ENCODE measurements at places on chromosomes 7 and 10. TPM values are rescaled to one million over a fixed set of nuclear protein-coding genes. Genes with fewer than 3 reads are reported as not detected.

GRCh38 chr7:30910411-30911073, 1.1 kb upstream of the AQP1 start:
- H3K4me1 ChIP-seq, result peaks cover 5% of the 10 kb centered on the region
- no peak overlapping the region for H3K27ac ChIP-seq
- H3K27me3 ChIP-seq, result no peaks in the 10 kb centered on the region
- no peak for DNase-seq

- H3K36me3 ChIP-seq, result no peaks in the 10 kb centered on the region
- no peaks in the 10 kb centered on the region for H3K27me3 ChIP-seq
- no peaks in the 10 kb centered on the region for H3K4me1 ChIP-seq
- H3K27ac ChIP-seq, result no peak overlapping the region
- no peak overlapping the region for H3K4me3 ChIP-seq
Measured at GRCh38 chr7:77258014-77258413, 58.4 kb upstream of the FGL2 start.

HOXA7 gene
- 8.8 TPM for total RNA-seq

COPS6 gene
- 160 TPM for total RNA-seq

JMJD1C gene
- 68.7 TPM for total RNA-seq

DNA sequence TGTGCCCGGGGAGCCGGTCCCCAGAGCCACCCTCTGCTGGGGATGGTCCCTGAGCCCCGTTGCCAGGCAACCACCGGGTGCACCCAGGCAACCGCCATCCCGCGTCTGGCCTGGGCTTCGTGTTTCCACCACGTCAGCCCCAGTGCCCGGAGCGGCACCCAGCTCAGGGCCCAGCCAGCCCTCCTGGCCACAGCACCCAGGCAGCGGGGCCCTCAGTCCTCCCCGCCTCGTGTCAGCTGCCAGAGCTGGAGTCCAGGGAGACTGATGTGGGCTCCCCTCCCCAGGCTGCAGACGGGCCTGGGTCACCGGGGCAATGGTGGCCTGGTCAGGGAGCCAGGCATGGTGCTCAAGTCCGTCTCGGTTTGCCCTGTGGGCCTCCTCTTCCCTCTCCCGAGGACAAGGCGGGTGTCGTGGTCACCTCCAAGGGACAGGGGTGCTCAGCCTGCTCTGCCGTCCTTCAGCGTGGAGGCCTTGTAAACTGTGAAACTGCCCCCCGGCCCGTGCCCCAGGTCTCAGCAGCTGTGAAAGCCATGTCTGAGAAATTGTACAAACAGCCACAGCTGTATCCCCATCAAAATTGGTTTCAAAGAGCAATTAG, 72.5 kb downstream of the MICALL2 start:
- H3K4me3 ChIP-seq, result no peak overlapping the region
- no peak for DNase-seq
- no peaks in the 10 kb centered on the region for H3K36me3 ChIP-seq
- no peaks in the 10 kb centered on the region for H3K4me1 ChIP-seq

DNA sequence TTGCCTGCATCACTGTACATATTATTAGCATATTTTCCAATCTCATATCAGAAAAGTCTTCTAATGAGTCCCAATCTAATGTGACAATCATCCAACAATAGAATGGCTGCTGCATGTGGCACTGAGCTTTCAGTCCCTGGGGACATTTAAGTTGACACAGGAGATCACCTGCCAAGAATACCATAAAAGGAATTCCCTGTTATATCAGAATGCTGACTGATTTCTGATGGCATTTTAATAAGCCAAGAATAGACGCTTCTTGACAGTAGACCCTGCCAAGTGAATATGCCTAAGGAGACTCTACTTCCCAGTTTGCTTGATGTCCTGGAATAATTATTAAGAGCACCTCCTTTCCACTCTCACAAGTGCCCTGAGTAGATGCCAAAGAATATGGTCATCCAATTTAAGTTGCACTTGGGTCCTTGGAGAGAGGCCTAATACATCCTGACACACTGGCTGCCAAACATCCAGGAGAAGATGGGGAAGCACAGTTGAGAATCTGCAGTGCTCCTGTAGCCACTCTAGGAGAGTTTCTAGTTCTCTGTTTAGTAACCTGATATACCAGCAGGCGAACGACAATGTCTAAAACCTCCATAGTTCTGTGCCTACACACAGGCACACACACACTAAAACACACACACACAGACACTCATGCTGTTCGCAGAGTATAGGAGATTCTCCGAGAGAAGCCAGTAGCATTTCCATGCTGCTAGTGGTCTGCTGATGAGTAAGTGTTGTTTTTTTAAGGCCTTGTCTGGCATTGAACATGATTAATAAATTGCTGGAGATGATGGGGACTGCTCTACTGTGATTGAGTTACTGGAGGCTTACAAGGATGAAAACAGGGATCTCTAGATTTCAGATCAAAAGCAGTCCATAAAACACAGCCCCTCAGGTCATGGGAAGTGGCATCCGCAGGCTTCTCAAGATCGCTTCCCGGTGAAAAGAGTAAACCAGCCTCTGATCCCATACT, 369.6 kb downstream of the KCNMA1 start:
- H3K4me1 ChIP-seq, result peaks cover 14% of the 10 kb centered on the region
- H3K27me3 ChIP-seq, result peaks cover 18% of the 10 kb centered on the region
- H3K27ac ChIP-seq, result no peak overlapping the region

MYO1G gene
- 0.49 TPM for total RNA-seq

DNA sequence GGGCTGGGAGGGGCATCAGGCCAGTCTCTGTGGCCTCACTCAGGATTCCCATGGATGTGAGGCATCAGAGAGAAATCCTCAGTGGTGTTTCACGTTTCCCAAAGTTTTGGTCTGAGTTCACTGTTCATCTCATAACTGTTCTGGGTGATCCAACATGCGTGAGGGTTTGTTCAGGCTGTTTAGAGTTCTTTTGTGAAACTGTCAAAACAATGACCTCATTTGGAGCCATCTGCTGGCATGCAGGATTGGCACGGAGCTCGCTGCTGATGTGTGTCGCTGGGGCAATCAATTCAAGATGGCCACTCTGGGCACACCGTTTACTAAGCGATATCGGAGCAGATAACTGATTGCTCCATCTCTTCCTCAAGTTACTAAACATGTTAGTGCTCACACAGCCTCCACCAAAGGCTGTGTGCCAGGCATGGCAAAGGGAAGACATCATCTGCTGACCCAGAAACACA, 365.6 kb downstream of the WDR11 start:
- no peak overlapping the region for H3K27ac ChIP-seq
- H3K4me1 ChIP-seq, result no peaks in the 10 kb centered on the region
- no peak for DNase-seq
- no peak overlapping the region for H3K4me3 ChIP-seq
- H3K27me3 ChIP-seq, result no peaks in the 10 kb centered on the region
- no peaks in the 10 kb centered on the region for H3K36me3 ChIP-seq

DNA sequence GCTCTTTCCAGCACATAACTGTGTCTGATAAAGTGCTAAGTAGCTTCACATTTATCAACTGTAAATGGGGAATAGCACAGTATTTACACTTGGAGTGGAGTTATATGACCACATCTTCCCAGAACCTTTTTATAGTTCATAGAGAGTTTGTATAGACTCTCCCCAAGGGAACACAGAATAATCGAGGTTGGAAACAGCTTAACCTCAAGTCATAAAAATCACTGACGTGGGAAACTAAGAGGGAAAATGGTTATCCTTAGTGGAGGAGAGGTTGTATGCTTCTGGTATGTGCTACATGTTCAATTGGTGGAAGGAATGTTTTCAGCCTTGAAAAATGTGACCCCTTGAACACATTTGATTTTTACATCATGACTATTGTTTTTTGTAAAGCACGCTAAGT, 167.9 kb upstream of the KIAA1217 start:
- peaks cover 14% of the 10 kb centered on the region for H3K4me1 ChIP-seq
- H3K27ac ChIP-seq, result no peak overlapping the region
- H3K4me3 ChIP-seq, result no peak overlapping the region
- peaks cover 6% of the 10 kb centered on the region for H3K27me3 ChIP-seq

DNA sequence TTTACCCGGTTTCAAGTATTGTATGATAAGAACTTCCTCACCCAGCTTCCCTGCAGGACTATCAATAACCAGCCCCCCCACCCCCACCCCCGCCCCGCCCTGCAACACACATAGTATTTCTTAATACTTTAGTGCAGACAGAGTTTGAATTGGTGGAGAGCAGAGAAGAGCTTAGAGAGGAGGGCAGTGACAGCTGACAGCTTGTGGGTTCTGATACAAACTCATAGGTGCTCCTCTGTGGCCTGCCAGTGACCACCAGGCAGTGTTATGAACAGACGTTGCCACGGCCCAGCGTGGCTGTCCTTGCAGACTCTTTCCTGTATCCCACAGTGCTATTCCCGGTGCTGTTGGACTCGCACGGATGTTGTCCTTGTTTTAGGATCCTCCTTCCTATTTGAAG, 186.9 kb upstream of the ADO start:
- DNase-seq, result no peak
- H3K4me3 ChIP-seq, result no peak overlapping the region
- H3K27ac ChIP-seq, result no peak overlapping the region
- peaks cover 23% of the 10 kb centered on the region for H3K4me1 ChIP-seq
- no peaks in the 10 kb centered on the region for H3K27me3 ChIP-seq

DNA sequence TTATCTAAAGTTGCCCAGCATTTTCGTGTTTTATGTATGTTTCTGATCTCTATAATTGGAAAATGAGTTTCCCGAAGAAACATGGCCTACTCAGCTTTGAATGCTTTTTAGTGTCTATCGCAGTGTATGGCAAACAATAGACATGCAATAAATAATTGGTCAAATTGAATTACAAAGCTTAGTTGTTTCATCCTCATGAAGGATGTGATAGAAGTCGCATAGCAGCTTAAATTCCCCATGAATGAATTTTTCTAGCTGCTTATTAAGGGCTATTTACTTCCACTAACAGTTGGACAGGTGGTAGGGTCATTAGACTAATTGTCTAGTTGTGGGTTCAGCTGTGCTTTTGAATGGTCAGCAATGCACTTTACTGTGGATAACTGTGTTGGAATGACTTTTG, 467.3 kb upstream of the MBL2 start:
- H3K4me3 ChIP-seq, result no peak overlapping the region
- H3K36me3 ChIP-seq, result no peaks in the 10 kb centered on the region
- no peaks in the 10 kb centered on the region for H3K27me3 ChIP-seq
- no peak overlapping the region for H3K27ac ChIP-seq
- DNase-seq, result no peak

- H3K4me1 ChIP-seq, result peaks cover 24% of the 10 kb centered on the region
- no peak for DNase-seq
- no peaks in the 10 kb centered on the region for H3K27me3 ChIP-seq
Measured at GRCh38 chr7:17132726-17133125, 165.7 kb upstream of the AHR start.

DNA sequence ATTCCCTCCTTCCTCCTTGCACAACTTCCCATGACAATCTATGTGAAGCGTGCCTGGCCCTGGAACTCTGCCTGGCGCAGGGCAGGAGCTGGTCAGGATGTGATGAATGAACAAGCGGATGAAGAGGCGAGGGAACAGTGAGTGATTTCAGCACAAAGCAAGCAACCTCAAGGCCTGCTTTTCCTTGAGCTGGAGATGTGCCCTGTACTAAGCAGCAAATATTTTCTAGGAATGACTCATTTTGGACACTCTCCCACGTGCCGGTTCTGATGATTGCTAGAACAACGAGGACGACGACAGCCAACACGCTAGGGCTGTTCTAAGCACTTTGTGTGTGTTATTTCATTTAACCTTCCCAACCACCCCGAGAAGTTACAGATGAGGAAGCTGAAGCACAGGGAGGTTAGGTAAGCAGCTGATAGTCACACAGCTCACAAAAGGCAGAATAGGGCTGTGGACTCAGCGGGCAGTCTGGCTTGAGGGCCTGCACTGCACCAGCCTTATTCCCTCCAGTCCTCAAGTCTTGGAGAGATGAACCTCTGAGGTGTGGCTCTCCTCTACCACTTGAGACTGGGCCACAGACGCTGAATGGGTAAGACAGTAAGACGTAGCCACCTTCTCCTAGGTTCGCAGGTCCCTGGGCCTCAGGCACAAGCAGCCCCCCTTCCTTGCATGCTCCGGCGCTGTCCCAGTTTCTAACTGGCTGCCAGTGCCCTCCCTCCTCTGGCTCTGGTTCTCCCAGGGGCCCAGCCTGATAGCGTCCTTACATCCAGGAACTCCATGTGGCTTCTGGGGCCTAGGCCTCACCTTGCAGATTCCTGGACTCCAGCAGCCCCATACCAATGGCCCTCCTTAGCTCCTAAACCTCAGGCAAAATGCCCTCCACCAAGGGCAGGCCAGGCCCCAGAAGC, 59.0 kb downstream of the YKT6 start:
- no peak overlapping the region for H3K4me3 ChIP-seq
- no peak overlapping the region for H3K27ac ChIP-seq
- no peak for DNase-seq
- H3K4me1 ChIP-seq, result peaks cover 25% of the 10 kb centered on the region
- no peaks in the 10 kb centered on the region for H3K27me3 ChIP-seq
- no peaks in the 10 kb centered on the region for H3K36me3 ChIP-seq

SLC39A12 gene
- total RNA-seq, result not detected

- H3K4me3 ChIP-seq, result peak overlapping the region; percentile 34
- DNase-seq, result no peak
- H3K36me3 ChIP-seq, result peaks cover 31% of the 10 kb centered on the region
- H3K27ac ChIP-seq, result peak overlapping the region; percentile 95
Measured at GRCh38 chr7:35003679-35004303, 33.5 kb downstream of the DPY19L1 start.

FAM25C gene
- not detected for total RNA-seq

DNA sequence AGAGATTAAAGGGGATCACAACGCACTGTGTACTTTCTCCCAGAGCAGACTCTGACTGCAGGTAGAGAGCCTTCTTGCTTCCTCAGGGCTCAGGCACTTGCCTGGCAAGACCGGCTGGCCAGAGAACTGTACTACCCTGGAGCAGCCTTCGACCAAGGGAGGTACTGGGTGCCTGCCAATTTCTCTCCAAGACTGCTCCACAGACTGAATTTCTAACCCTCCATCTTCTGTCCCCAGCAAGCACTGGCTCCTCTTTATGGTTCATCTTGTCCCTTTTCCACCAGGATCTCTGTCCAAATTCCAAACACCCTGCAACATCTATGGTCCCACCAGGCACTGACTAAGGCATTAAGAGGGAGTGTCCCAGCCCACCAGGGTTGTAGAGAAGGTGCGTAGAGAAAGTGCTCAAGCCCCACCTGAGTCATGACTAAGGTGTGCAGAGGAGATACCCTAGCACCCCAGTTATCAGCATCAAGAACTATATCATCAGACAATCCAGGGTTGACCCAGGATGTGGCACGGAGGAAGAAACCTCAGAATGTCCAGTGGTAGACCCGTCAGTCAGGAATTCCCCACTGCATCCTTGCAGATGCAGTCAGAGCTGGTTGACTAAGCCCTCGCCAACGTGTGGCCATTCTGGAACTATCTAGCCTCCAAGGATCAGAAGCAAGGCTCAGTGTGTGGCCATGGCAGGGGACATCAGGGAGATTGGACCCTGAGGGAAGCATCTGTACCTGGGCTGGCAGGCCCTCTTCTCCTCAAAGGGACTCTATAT, 60.9 kb upstream of the CAMK2B start:
- no peak overlapping the region for H3K27ac ChIP-seq
- no peak for DNase-seq
- peaks cover 7% of the 10 kb centered on the region for H3K4me1 ChIP-seq
- no peaks in the 10 kb centered on the region for H3K27me3 ChIP-seq
- no peak overlapping the region for H3K4me3 ChIP-seq

GRCh38 chr10:118742032-118742431, 12.7 kb downstream of the CACUL1 start:
- H3K27ac ChIP-seq, result no peak overlapping the region
- H3K4me3 ChIP-seq, result no peak overlapping the region
- DNase-seq, result no peak
- no peaks in the 10 kb centered on the region for H3K36me3 ChIP-seq
